ENCODE measurements at places on chromosomes 12 and 14.

GRCh38 chr14:103045371-103045869 is 11.9 kb downstream of the CDC42BPB start:
- no peak for DNase-seq

DNA sequence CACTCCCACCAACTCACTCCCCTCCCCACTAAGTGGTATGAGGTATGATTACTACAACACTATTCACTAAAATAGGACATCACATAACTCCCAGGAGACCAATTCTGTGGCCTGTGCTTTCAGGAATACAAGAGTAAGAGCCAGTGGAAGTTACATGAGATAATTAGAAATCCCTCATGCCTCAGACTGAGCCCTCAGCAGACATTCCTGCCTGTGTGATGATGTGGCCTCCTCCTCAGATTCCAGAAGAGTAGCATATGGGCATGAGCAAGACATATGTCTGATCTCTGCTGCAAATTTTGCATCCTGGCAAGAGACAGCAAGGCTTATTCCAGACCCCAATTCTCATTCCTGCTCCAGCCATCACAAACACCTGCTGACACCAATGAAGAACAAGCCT is 46.0 kb upstream of the BMP4 start:
- DNase-seq: no peak

DNA sequence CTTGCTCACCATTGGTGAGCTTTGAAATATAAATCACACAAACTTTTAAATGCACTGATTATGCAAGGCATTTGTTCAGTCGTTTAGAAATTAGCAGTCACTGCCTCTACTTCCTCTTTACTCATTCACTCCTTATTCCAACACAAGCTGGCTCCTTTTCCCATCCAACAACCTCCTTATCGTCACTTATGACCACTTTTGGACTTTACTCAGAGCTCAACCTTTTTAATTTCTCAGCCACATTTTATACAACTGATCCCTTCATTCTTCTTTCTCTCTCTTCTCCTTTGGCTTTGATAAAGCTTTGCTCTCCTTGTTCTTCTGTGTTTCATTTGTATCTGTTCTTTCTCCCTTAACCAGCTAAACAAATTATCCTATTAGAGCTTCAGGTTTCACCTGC is 126.4 kb upstream of the PLEKHA5 start:
- no peak for DNase-seq

DNA sequence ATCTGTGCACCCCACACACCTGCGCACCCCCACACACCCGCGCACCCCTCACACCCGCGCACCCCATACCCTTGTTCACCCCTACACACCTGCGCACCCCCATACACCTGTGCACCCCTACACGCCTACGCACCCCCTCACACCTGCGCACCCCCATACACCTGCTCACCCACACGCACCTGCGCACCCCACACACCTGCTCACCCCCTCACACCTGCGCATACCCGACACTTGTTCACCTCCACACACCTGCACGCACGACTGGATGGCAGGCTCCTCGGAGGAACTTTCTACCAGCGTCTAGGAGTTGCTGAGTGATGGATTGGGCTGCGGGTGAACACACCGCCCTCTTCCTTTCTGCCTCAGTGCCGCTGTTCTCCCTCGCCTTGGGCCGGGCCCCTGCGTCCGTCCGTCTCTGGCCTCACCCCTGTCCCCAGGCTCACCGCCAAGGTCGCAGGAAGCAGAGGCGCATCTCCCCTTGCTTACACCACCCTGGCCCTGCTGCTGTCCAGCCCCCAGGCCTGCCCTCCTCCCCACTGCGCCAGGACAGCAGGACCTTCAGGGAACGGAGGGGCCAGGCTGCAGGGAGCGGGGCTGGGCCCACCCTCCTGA is 20.7 kb upstream of the TMEM106C start:
- no peak for DNase-seq

GRCh38 chr12:45933504-45933903 is 56.9 kb downstream of the SCAF11 start:
- no peak for DNase-seq

- no peak for DNase-seq
Observed at GRCh38 chr12:51197736-51198567, 19.9 kb downstream of the POU6F1 start.

- no peak for DNase-seq
Observed at GRCh38 chr14:79571366-79571765, 639.9 kb downstream of the DIO2 start.

GRCh38 chr14:55624913-55625312 is 44.9 kb downstream of the KTN1 start:
- no peak for DNase-seq

DNA sequence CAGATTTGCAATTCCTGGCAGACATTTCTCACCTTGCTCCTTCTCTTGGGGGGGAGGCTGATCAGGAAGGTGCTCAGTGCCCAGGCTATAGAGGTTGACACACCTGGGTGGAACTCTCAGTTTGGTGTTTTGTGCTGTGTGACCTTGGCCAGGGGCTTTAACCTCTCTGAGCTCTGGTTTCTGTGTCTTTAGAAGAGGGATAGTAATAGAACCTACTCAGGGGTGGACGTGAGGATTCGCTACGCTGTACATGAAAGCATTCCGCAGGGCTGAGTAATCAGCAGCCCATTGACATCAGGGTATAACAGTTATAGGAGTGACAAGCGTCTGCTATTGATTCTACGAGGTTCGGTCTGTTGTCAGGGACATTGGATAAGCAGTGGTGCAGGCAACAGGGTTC is 98.1 kb downstream of the PHETA1 start:
- no peak for DNase-seq

DNA sequence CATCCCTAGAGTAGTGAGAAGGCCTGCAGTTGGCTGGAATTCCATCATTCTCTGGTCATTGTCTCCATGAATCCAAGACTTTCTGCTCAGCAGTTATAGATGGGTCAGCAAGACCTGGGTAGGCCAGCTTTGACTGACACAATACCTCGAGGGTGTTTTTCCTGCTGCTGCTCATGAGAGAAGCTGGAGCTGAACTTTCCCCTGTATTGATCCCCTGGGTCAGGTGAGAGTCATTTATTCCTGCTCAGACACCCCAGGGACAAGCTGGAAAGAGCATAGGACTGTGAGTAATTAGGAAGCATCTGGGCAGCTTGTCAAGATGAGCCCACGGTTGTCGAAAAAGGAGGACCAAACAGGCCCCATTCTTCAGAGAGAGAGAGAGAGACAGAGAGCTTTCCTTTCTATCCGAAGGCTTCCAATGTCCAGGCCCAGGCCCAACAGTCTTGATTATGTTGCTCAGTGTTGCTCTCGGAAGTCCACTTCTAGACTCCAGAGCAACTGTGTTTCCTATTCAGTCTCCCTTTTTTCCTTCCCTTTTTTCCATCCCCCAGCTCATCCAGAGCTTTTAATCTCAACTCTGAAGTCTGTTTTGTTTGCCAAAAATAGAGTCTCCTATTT is 131.1 kb downstream of the SLC8A3 start:
- no peak for DNase-seq

DNA sequence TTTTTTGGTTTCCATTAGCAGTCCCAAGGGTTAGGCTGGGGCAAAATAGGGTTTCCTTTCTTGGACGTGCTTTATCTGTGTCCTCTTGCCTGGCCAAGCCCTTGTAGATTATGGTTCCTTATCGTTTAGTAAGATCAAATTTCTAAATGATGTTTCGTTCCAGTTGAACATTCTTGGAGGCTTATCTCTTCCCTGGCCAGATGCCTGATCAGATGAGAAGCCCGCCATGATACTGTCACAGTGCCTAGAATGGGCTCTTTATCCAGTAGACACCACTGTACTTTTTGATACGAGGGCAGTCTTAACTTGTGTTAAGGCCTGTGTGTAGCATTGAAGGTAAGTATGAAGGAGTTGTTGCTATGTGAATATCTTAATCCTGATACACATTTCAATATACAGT is 76.1 kb upstream of the TMEM263 start:
- no peak for DNase-seq

GRCh38 chr14:77177702-77178101 is 3.9 kb upstream of the TMEM63C start:
- no peak for DNase-seq

GRCh38 chr12:116508145-116509121 is 50.7 kb upstream of the MAP1LC3B2 start:
- DNase-seq: no peak

- DNase-seq: no peak
Observed at GRCh38 chr14:54591866-54592265, 24.9 kb downstream of the SAMD4A start.

DNA sequence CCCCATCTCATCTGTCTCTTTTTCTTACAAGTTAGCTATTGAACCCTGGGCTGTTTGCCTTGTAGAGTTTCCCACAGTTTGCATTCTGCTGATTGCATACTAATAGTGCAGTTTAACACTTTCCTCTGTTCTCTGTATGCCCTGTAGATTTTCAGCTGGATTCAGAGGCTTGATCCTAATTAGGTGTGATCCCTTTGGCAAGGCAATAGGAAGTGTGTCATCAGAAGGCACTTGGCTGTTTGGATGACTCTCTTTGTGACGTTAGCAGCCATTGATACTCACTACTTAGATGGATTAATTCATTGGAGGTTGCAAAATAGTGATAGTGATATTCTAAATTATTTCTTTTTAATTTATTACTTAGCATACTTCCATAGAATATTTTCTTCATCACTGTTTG is 33.6 kb downstream of the FUT8 start:
- DNase-seq: no peak

- peak; percentile 11 for DNase-seq
Observed at GRCh38 chr14:25032092-25032784, 17.7 kb downstream of the STXBP6 start.

- peak; percentile 19 for DNase-seq
Observed at GRCh38 chr14:105945896-105946295, 419.5 kb downstream of the TMEM121 start.

- DNase-seq: no peak
Observed at GRCh38 chr12:62865937-62866336, 69.0 kb downstream of the PPM1H start.

GRCh38 chr12:48182631-48183030 is 813 bp upstream of the CCDC184 start:
- no peak for DNase-seq

- DNase-seq: no peak
Observed at GRCh38 chr12:11542599-11542998, 106.9 kb upstream of the ETV6 start.

GRCh38 chr12:71060426-71060825 is 97.4 kb downstream of the TSPAN8 start:
- no peak for DNase-seq

DNA sequence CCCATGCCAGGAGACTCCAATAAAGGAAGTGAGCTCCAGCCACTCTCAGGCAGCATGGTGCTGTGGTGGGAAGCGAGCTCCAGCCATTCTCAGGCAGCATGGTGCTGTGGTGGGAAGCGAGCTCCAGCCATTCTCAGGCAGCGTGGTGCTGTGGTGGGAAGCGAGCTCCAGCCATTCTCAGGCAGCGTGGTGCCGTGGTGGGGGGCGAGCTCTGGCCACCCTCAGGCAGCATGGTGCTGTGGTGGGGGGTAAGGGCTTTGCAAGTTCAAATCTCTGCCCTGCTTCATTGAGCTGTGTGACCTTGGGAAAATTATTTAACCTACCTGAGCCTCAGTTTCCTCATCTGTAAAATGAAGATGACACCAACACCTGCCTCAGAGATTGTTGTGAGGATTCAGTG is 975.1 kb downstream of the BCL11B start:
- no peak for DNase-seq

DNA sequence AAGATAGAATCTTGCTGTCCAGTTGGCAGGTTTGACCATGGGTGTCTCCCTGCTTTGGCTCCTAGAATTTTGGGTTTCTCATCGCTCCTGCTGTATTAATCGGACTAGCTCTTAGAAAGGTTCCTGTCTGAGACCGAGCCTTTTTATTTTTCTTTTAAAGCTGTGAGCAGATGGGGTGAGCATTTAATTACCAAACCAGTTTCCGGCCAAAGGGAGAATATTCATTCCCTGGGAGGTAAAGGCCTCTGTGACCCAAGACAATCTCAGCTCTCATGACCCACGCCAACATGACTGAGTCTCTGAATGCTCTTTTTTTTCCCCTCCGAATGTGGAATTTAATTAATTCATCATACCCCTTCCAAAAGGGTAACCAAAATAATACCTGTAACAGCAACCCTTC is 464.7 kb upstream of the TMEM132C start:
- DNase-seq: no peak

Measured in CD4-positive, alpha-beta T cell treated with Interleukin-21 for 1 hour (primary cell).